ENCODE measurements at places on chromosomes 7 and 10. TPM values are rescaled to one million over a fixed set of nuclear protein-coding genes. Genes with fewer than 3 reads are reported as not detected.

GRCh38 chr7:102065226-102065625, 221.4 kb upstream of the SH2B2 start:
- H3K27ac ChIP-seq, result no peak overlapping the region
- H3K36me3 ChIP-seq, result peaks cover 3% of the 10 kb centered on the region
- H3K4me1 ChIP-seq, result peaks cover 9% of the 10 kb centered on the region
- no peak overlapping the region for H3K4me3 ChIP-seq
- H3K27me3 ChIP-seq, result no peaks in the 10 kb centered on the region
- no peak for DNase-seq

Gene FAM180A
- total RNA-seq, result not detected

GRCh38 chr7:140506788-140507464, 27.6 kb upstream of the MKRN1 start:
- H3K27me3 ChIP-seq, result no peaks in the 10 kb centered on the region
- no peak for DNase-seq
- H3K4me1 ChIP-seq, result no peaks in the 10 kb centered on the region
- H3K4me3 ChIP-seq, result no peak overlapping the region

- no peak for DNase-seq
- no peaks in the 10 kb centered on the region for H3K27me3 ChIP-seq
- H3K27ac ChIP-seq, result no peak overlapping the region
- H3K4me1 ChIP-seq, result peaks cover 39% of the 10 kb centered on the region
Measured at GRCh38 chr7:2763597-2763996, 75.6 kb downstream of the AMZ1 start.

GRCh38 chr10:10508211-10508610, 509.5 kb upstream of the CELF2 start:
- DNase-seq, result no peak
- peaks cover 45% of the 10 kb centered on the region for H3K27me3 ChIP-seq
- no peak overlapping the region for H3K4me3 ChIP-seq
- H3K36me3 ChIP-seq, result peaks cover 1% of the 10 kb centered on the region
- H3K4me1 ChIP-seq, result no peaks in the 10 kb centered on the region

DNA sequence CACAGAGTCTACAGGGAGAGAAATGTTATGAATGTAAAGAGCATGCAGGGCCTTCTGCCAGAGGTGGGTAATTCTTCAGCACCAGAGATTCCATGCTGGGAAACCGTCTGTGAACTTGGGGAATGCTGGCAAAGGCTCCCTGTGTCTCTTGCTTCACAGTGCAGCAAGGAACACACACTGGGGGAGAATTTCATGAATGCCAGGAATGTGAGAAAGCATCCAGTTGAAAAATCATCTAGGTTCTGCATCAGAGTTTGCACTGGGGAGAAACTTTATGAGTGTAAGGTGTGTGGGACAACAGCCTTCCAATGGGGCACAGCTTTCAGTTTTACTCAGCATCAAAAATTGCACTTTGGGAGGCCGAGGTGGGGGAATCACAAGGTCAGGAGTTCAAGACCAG, 224.3 kb upstream of the IGFBP3 start:
- H3K4me3 ChIP-seq, result no peak overlapping the region
- no peak for DNase-seq
- no peak overlapping the region for H3K27ac ChIP-seq
- H3K4me1 ChIP-seq, result no peaks in the 10 kb centered on the region
- H3K27me3 ChIP-seq, result no peaks in the 10 kb centered on the region

- no peaks in the 10 kb centered on the region for H3K4me1 ChIP-seq
- peaks cover 6% of the 10 kb centered on the region for H3K27me3 ChIP-seq
- no peaks in the 10 kb centered on the region for H3K36me3 ChIP-seq
- H3K4me3 ChIP-seq, result no peak overlapping the region
- no peak for DNase-seq
Measured at GRCh38 chr10:121250995-121251764, 347.1 kb downstream of the FGFR2 start.

Gene NRF1
- 22.1 TPM for total RNA-seq

DNA sequence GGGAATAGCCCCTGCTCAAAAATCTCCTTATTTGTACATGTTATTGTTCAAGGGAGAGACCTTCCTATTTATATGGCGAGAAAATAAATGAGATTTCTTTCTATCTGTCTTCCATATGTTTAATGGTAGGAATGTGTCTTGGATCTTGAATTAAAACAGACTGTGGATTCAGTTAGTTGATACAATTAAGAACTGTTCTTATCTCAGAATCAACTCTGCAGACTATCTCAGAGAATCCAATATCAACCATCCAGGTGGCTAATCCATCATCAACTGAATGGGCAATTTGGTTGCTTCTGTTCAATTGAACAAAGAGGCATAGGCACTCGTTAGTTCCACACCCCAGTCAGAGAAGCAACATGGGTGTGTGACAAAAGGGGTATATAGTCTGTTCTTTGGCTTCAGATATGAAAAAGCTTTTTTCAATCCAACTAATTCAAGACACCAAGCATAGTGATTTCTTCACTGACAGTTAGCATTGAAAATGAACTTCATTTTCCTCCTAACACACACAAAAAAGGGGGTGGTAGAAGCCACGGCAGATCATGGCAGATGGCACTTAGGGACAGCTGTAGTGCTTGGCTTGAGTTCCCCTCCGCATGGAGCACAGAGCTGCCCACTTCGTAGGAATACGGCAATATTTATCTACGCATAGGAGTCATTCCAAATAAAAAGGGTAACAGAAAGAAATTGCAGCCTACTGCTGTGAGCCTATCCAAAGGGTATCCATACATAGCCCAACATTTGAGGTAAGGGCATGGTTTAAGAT, 135.9 kb downstream of the KIAA1217 start:
- H3K4me3 ChIP-seq, result no peak overlapping the region
- no peaks in the 10 kb centered on the region for H3K4me1 ChIP-seq
- no peak for DNase-seq
- H3K27ac ChIP-seq, result no peak overlapping the region
- peaks cover 12% of the 10 kb centered on the region for H3K27me3 ChIP-seq
- no peaks in the 10 kb centered on the region for H3K36me3 ChIP-seq

Gene ZKSCAN5
- total RNA-seq, result 9.3 TPM

- peaks cover 13% of the 10 kb centered on the region for H3K4me1 ChIP-seq
- no peak overlapping the region for H3K4me3 ChIP-seq
- H3K27me3 ChIP-seq, result no peaks in the 10 kb centered on the region
- peak overlapping the region; percentile 95 for H3K27ac ChIP-seq
- no peak for DNase-seq
Measured at GRCh38 chr10:86447432-86447831, 74.2 kb downstream of the WAPL start.

GRCh38 chr10:15433850-15434537, 62.9 kb upstream of the FAM171A1 start:
- H3K4me3 ChIP-seq, result peak overlapping the region; percentile 96
- peak; percentile 51 for DNase-seq
- H3K36me3 ChIP-seq, result no peaks in the 10 kb centered on the region
- H3K27me3 ChIP-seq, result peaks cover 28% of the 10 kb centered on the region

Gene VPS26A
- total RNA-seq, result 39.0 TPM

GRCh38 chr7:73851410-73852338, 9.3 kb upstream of the TMEM270 start:
- no peaks in the 10 kb centered on the region for H3K36me3 ChIP-seq
- H3K4me1 ChIP-seq, result peaks cover 38% of the 10 kb centered on the region
- peaks cover 37% of the 10 kb centered on the region for H3K27me3 ChIP-seq
- H3K4me3 ChIP-seq, result peak overlapping the region; percentile 66

GRCh38 chr7:20404320-20404719, 73.6 kb downstream of the ITGB8 start:
- no peak for DNase-seq
- H3K27ac ChIP-seq, result no peak overlapping the region
- H3K27me3 ChIP-seq, result no peaks in the 10 kb centered on the region

DNA sequence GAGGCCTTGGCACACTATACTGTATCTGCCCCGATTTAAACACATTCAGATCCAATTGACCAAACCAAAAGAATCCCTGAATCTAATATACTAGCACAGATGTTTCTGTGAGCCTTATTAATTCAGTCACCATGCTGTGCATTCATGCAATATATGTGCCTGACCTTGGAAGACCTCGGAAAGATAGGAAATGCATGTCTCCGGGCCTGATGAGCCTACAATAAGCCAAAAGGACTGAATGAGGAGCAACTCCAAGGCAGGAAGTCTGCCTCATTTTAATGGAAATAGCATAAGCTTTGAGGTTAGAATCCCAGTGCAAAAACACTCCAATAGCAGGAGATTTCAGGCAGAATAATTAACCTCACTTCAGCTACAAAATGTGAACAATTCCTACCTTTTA, 316.7 kb downstream of the LRRTM3 start:
- H3K36me3 ChIP-seq, result no peaks in the 10 kb centered on the region
- H3K27me3 ChIP-seq, result no peaks in the 10 kb centered on the region
- no peak overlapping the region for H3K4me3 ChIP-seq
- H3K27ac ChIP-seq, result no peak overlapping the region
- H3K4me1 ChIP-seq, result no peaks in the 10 kb centered on the region

Data from activated T-cell treated with anti-CD3 and anti-CD28 coated beads, Interleukin-2, amount 50 U/mL, for 72 hours (primary cell).